ENCODE measurements at places on chromosomes 2 and 18.

- peak; percentile 38 for DNase-seq
Observed at GRCh38 chr2:88874063-88874657, 182.7 kb downstream of the RPIA start.

- DNase-seq, result peak; percentile 96
Observed at GRCh38 chr2:8544786-8545694, 136.8 kb upstream of the ID2 start.

- DNase-seq, result no peak
Observed at GRCh38 chr2:107374249-107374648, 452.4 kb upstream of the RGPD4 start.

DNA sequence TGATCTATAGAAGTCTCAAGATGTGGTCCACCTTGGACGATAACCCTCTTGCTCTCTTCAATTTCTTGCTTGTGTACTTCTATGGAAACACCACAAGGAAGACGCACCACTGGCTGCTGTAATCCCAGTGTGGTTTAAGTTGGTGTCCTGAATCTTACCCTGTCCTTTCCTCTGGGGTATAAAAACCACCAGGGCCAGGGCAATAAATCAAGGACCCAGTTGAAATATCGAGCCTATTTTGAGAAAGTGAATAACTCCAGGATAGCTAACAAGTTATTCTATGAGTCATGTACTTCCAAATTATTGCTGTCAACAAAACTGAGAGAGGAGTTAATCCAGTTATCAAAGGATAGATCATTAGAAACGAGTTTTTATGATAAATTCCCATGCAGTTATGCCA, 137.0 kb downstream of the RND3 start:
- DNase-seq, result no peak

DNA sequence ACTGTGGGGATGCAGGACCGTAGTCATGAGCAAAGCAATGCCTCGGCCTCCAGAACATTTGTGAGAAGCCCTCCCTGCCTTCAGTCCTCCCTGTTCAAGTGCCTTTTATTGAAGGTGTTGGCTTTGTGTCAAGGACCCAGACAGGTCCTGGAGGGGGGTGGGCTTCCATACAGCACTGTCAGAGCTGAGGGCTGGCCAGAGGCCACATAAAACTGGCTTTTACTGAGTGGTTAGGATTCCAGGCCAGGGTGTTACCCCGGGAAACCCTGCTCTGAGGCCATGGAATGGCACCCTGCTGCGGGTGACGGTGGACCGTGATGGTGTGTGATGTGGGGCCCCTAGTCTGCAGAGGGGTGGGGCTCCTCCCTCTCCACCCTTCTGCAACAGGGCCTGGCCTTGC, 41.6 kb downstream of the TOGARAM2 start:
- no peak for DNase-seq

GRCh38 chr2:60324536-60324935, 228.9 kb downstream of the BCL11A start:
- DNase-seq, result no peak

DNA sequence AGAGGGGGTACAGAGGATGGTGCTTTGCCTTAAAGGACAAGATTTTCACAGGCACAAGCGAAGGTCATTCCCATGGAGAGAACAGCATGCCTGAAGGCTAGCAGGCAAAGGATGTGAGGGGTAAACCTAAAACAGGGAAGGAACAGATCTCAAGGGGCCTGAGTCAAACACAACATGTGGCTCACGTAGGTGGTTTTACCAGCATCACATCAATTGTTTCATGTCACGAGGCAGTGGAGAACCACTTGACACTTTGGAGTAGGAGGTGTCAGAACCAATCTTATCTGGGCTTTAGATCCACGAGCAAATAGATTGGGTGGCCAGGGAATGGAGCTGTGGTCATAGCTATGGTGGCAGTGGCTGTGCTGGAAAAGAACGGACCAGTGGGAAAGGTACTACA, 8.4 kb downstream of the COX5B start:
- no peak for DNase-seq

DNA sequence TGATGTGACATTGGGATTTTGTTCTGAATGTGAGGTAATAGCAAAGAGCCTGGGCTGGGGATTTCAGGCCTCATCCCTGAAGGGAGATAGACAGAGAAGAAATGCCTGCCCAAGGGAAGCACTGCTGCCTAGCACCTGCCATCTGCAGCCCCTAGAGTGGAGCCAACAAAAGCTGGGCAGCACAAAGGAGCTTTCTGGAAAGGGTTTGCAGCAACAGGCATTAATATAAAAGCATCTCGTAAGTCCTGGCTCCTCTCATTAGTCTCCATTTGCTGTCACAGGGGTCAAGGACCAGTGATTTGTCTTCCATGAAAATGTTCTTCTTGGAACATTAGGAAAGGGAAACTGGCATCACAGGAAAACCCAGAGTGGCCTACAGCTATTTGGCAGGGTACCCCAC, 157.2 kb upstream of the SLC14A2 start:
- no peak for DNase-seq

GRCh38 chr2:28173377-28173776, 219.3 kb upstream of the FOSL2 start:
- DNase-seq, result no peak
